Muscle of back (tissue), 13 donors: ENCODE measurements at places on chromosomes 16 and 17. TPM values are rescaled to one million over a fixed set of nuclear protein-coding genes. Genes with fewer than 3 reads are reported as not detected.
A peak's percentile ranks its signal among the peaks of the same experiment; 100 is the strongest.

The NRN1L gene
- polyA plus RNA-seq = 0.42 TPM

The BRIP1 gene
- polyA plus RNA-seq = 3.1 TPM

The RHBDF1 gene
- polyA plus RNA-seq = 35.7 TPM

The MYOCD gene
- 0.60 TPM for polyA plus RNA-seq

- DNase-seq = no peak
Measured at GRCh38 chr17:29972277-29972676, 30.8 kb downstream of the EFCAB5 start.

GRCh38 chr16:26645614-26646013, 421.1 kb upstream of the C16orf82 start:
- DNase-seq = peak; percentile 16

- no peak for DNase-seq
Measured at GRCh38 chr16:81006211-81006812, 373 bp downstream of the CMC2 start.

GRCh38 chr16:66052745-66053144, 313.7 kb upstream of the CDH5 start:
- no peak for DNase-seq

DNA sequence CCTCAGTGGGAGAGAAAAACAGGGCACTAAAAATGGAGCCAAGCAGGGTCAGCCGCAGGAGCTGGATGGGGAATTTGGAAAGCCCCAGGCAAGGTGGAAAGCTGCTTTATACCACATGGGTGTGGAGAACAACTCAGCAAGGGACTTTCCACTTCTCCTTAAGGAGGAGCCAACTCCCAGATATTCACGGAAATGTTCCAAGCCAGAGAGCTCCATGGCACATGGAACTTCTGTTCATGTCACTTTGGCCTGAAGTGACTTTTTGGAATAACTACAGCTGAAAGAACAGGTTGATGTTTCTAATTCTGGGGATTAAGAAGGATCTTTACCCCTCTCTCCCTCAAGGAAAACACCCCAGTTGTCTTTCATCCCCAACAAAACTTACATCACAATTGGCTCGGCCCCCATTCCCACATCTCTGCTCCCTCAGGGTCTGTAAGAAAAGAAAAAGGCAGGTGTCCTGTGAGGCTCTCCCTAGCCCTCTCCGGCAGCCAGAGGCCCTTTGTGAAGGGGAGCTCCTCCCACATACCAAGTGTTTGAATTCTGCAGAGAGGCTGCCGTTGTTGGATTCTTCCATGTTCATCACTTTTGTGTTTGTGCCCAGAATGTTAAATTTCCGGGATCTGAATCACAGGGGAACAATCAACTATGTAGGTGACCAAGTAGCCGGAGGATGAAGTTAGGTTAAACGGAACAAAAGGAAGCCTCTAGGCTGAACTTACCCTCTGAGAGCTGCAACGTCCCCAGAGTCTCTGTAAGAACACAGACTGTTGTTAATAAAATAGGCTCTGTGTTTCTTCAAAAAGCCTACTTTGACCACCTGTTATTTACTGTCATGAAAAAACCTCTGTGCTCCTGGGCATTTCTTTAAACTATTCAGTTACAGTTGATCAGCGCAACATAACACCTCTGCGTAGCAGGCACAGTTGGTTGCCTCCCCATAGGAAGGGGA, 41.0 kb downstream of the STAT5A start:
- DNase-seq = peak; percentile 37

DNA sequence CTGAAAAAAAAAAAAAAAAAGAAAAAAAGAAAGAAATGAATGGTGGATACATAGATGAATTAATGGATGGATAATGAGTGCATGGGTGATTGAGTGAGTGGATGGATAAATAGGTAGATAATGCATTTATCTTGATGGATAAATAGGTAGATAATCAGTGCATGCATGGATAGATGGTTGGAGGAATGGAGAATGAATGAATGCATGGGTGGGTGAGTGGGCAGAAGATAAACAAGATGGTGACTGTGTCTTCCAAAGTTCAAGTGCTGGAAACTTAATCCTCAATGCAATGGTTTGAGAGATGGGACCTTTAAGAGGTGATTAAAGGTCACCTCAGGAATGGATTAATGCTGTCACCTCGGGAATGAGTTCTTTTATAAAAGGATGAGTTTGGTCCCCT, 6.8 kb upstream of the RNF112 start:
- DNase-seq = no peak

GRCh38 chr16:15545544-15545943, 97.4 kb downstream of the MARF1 start:
- DNase-seq = no peak

GRCh38 chr17:21476867-21477266, 100.7 kb downstream of the KCNJ12 start:
- DNase-seq = no peak

DNA sequence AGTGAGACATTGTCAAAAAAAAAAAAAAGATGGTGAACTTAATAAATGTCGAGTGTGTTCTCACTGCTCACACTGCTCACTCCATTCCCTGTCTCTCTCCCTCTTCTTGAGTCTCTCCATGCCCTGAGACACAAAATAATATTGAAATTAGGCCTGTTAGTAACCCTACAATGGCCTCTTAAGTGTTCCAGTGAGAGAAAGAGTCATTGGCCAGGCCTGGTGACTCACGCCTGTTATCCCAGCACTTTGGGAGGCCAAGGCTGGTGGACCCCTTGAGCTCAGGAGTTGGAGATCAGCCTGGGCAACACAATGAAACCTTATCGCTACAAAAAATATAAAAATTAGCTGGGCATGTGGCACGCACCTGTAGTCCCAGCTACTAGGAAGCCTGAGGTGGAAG, 16.2 kb upstream of the CSF3 start:
- DNase-seq = no peak

DNA sequence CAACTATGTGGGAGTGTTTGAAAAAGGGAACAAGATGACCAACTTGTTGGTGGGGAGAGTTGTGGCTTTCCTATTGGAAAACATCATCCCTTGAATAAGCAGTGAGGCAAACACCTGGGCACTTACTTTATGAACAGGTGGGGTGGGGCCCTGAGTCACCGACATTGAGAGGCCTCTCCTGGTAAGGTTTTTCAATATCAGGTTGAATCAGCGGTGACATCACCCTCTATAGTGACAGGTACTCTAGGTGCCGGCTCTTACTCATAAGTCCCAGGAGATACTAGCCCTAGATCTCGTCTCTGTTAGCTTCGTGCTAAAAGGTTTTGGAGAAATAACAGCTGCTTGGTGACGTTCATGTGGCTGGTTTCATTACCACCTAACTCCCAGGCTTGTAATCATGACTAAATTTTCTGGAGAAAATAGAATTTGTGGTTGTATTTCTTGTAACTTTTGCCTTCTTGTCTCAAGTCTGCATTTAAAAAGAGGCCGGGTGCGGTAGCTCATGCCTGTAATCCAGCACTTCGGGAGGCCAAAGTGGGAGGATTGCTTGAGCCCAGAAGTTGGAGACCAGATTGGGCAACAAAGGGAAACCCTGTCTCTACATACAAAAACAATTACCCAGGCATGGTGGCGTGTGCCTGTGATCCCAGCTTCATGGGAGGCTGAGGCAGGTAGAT, 19.3 kb downstream of the CDH1 start:
- DNase-seq = no peak

- DNase-seq = no peak
Measured at GRCh38 chr16:81448154-81449131, 3.8 kb downstream of the CMIP start.

DNA sequence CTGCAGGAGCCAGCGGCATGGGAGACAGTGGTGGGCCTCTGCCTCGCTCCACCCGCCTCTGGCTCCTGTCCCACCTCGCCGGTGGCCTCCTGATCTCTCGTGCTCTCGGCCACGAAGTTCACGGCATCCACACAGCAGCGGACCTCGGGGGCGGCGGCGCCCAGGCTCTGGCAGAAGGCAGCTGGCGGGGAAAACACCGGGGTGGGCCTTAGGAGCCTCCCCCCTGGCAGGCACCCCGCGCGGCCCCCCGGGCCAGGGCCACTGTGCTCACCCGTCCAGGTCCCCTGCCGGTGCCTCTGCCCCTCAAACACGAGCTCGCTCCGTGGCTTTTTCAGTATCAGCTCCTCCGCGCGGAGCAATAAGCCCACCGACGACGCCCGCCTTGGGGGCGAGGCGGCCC, 409 bp upstream of the C17orf107 start:
- no peak for DNase-seq

GRCh38 chr17:1496869-1497268, 4.4 kb upstream of the MYO1C start:
- DNase-seq = no peak
